ENCODE measurements at places on chromosomes 6 and 20.

- no peaks in the 10 kb centered on the region for H3K36me3 ChIP-seq
- peak overlapping the region; percentile 62 for H3K27ac ChIP-seq
- DNase-seq = no peak
- H3K4me3 ChIP-seq = no peak overlapping the region
- no peaks in the 10 kb centered on the region for H3K27me3 ChIP-seq
These were observed 8.7 kb upstream of the RPS21 start for GRCh38 chr20:62378215-62378614.

DNA sequence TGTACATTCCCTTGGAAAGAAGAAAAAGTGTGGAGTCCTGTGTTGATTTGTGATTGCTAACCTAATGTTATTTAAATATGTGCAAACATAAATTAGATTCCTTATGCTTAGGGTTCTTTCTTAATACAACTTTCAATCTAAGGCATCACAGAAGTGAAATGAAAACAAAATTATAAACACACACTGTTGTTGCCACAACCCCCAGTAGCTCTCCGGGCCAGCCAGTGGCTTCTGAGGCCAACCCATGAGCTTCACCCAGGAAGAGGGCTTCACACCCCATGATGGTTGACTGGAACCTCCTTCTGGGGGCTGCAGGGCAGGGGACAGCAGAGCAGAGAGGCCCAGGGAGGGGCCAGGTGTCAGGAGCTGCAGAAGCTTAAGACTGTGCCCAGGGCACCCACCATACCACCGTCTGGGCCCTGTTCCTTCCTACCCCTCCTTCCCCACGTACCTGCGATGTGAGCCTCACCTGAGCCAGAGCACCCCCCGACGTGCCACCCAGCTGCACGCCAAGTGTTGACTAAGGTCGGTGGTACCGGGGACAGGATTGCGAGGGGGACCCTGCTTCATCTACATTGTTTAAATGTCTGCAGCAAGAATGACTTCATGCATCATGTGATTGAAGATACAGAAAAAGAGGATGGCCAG is 110.5 kb downstream of the FAM120B start:
- H3K36me3 ChIP-seq = no peaks in the 10 kb centered on the region
- no peak overlapping the region for H3K27ac ChIP-seq
- H3K4me1 ChIP-seq = no peaks in the 10 kb centered on the region
- peak; percentile 49 for DNase-seq

DNA sequence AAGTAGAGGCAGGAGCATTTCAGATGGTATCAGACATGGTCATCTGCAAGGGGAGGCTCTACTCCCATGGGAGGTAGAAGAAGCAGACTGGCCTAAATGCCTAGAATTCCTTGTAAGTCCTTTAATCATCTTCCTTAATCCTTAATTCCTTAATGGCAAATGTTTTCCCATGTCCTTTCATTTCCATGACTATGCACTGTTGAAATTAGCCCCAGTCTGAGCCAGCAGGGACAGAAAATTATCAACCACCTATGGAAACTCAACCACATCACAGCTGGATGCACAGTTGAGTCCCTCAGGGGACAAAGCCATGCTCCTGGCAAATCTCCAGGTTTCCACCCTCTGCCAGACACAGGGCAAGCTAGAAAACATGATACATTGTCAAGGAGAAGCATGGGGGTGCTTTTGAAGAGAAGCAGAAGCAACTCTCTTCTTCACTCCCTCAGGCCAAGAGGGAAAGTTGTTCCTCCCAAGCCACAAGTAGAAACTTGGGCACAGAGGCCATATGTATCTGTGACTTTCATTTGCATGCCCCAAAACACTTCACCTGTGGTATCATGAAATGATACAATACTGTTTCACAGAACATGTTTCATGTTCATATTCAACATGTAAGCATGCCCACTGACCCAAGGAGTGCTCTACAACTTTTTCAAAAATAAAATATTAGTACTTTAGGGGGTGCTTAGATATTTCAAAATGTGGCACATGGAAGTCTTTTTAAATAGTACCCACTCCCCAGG is 683.6 kb downstream of the KIF16B start:
- H3K27ac ChIP-seq = no peak overlapping the region
- no peak overlapping the region for H3K4me3 ChIP-seq
- no peak for DNase-seq
- H3K4me1 ChIP-seq = no peaks in the 10 kb centered on the region
- H3K27me3 ChIP-seq = no peaks in the 10 kb centered on the region

GRCh38 chr20:1491860-1492642 is 831 bp upstream of the SIRPB2 start:
- H3K4me1 ChIP-seq = peaks cover 21% of the 10 kb centered on the region
- H3K36me3 ChIP-seq = no peaks in the 10 kb centered on the region
- no peak for DNase-seq
- no peaks in the 10 kb centered on the region for H3K27me3 ChIP-seq
- H3K4me3 ChIP-seq = no peak overlapping the region

DNA sequence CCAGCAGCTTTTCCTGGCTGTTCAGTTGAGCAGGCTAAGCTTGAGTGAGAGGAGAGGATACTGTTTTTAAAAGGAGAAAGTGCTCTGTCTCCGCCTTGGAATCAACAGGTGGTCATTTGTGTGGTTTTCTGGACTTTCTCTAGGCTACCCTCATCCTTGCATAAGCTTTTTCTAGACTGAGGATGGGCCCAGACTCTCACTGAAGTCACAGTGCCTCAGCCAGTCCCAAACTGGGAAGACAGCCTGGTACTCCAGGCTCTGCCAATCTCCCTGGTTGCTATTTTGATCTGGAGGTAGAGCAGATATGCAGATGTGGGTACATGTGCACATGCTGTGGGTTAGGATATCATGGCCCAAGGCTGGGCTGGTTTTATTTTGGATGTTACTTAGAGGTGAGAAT is 7.0 kb downstream of the SCUBE3 start:
- H3K4me1 ChIP-seq = no peaks in the 10 kb centered on the region
- H3K27me3 ChIP-seq = no peaks in the 10 kb centered on the region
- H3K4me3 ChIP-seq = no peak overlapping the region
- DNase-seq = no peak
- H3K36me3 ChIP-seq = no peaks in the 10 kb centered on the region

- no peaks in the 10 kb centered on the region for H3K36me3 ChIP-seq
- H3K27me3 ChIP-seq = no peaks in the 10 kb centered on the region
- peaks cover 9% of the 10 kb centered on the region for H3K4me1 ChIP-seq
- H3K27ac ChIP-seq = peak overlapping the region; percentile 29
- DNase-seq = no peak
- no peak overlapping the region for H3K4me3 ChIP-seq
These were observed 431.6 kb downstream of the GJA1 start for GRCh38 chr6:121867095-121867494.

GRCh38 chr20:62272200-62272599 is 30.6 kb upstream of the ADRM1 start:
- no peaks in the 10 kb centered on the region for H3K36me3 ChIP-seq
- H3K4me3 ChIP-seq = no peak overlapping the region
- DNase-seq = no peak
- no peaks in the 10 kb centered on the region for H3K27me3 ChIP-seq
- no peak overlapping the region for H3K27ac ChIP-seq
- H3K4me1 ChIP-seq = peaks cover 2% of the 10 kb centered on the region

- H3K4me1 ChIP-seq = peaks cover 1% of the 10 kb centered on the region
- no peak overlapping the region for H3K27ac ChIP-seq
- H3K4me3 ChIP-seq = no peak overlapping the region
- H3K27me3 ChIP-seq = no peaks in the 10 kb centered on the region
- peaks cover 6% of the 10 kb centered on the region for H3K36me3 ChIP-seq
- no peak for DNase-seq
These were observed 32.9 kb downstream of the ASXL1 start for GRCh38 chr20:32391003-32391402.

DNA sequence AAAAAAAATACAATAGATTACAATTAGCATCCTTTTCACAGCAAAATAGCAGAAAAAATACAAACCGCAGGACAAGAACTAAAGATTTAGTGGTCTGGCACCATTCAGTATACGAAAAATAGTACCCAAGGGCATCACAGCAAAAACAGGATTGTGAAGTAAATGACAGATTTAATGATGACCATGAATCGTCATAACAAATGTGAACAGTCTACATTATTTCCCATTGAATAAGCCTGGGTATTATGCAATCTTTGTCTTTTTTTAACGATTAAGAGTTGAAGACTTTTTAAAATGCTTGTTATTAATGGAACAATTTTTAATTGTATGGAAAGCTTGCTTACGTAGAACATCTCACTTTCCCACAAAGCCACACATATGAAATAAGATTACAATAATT is 432.8 kb downstream of the PKHD1 start:
- DNase-seq = no peak
- no peaks in the 10 kb centered on the region for H3K36me3 ChIP-seq
- no peaks in the 10 kb centered on the region for H3K27me3 ChIP-seq
- no peak overlapping the region for H3K4me3 ChIP-seq
- no peaks in the 10 kb centered on the region for H3K4me1 ChIP-seq

DNA sequence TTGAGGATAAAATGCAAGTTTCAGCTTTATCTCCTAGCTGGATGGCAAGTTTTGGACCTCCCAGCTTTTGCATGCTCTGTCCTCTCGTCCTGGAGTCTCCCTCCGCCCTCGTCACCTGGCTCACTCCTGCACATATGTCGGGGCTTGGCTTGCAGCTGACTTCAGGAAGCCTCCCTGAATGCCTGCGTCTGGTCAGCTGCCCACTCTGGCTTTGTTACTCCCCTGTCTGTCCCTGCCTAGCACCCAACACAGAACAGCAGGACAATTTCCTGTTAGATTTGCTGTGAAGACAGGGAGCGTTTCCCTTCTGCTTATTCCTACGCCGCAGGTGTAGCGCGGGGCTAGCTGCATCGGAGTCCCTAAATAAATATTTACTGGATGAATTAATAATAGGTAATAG is 5.4 kb downstream of the JPH2 start:
- peaks cover 8% of the 10 kb centered on the region for H3K4me1 ChIP-seq
- no peak for DNase-seq
- H3K27me3 ChIP-seq = no peaks in the 10 kb centered on the region
- no peaks in the 10 kb centered on the region for H3K36me3 ChIP-seq
- H3K27ac ChIP-seq = peak overlapping the region; percentile 31

DNA sequence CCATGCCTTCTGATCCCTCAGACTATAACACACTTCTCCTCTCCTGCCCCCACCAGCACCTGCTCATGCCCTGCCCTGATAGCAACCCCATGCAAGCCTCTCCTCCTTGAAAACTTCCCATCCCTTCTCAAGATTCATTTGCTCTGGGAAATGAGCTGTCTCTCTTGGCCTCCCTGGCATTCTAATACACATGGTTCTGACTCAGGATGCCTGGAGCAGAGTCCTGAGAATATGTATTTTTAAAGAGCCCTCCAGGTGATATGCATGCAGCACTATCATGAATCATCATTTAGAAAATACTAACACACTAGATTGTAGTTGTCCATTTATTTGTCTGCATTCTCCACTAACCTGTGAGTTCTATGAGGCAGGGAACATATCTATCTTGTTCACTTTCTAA is 26.6 kb downstream of the HDGFL1 start:
- H3K27ac ChIP-seq = no peak overlapping the region
- H3K4me3 ChIP-seq = no peak overlapping the region
- DNase-seq = no peak

- H3K27ac ChIP-seq = no peak overlapping the region
- H3K4me1 ChIP-seq = no peaks in the 10 kb centered on the region
- no peak overlapping the region for H3K4me3 ChIP-seq
- no peaks in the 10 kb centered on the region for H3K27me3 ChIP-seq
- H3K36me3 ChIP-seq = no peaks in the 10 kb centered on the region
These were observed 3.8 kb upstream of the SIRPB1 start for GRCh38 chr20:1623501-1624205.

DNA sequence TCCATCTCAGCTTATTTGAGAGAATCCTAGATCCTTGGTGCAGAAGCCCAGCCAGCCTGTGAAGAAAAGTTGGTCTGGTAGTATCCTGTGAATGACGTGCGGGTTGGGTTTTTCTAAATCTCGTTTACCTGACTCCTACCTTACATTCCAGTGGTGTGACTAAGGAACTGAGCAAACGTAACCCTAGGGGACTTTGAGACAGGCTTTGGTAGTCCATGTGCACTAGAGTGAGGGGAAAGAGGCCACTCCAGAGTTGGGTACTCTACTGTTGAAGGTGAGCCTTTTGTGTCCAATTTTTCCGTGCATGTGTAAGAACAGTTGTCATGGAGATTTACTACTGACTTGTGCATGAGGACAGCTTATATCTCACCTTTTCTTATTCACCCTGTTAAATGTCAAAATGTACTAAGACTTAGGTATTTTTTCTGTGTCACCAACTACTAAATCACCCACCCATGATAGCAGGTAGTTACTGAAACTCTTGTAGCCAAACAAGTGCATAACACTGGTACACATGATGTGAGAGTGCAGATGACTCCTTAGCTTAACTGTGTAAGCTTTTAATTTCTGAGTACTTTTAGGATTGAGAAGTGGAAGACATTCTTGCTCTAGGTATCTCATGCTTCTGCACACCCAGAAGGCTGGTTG is 26.3 kb upstream of the PLCG1 start:
- no peaks in the 10 kb centered on the region for H3K27me3 ChIP-seq
- no peak overlapping the region for H3K4me3 ChIP-seq
- H3K27ac ChIP-seq = no peak overlapping the region
- H3K4me1 ChIP-seq = no peaks in the 10 kb centered on the region
- H3K36me3 ChIP-seq = peaks cover 48% of the 10 kb centered on the region

GRCh38 chr6:12160326-12160725 is 129.8 kb upstream of the EDN1 start:
- H3K4me1 ChIP-seq = no peaks in the 10 kb centered on the region
- no peak overlapping the region for H3K4me3 ChIP-seq

DNA sequence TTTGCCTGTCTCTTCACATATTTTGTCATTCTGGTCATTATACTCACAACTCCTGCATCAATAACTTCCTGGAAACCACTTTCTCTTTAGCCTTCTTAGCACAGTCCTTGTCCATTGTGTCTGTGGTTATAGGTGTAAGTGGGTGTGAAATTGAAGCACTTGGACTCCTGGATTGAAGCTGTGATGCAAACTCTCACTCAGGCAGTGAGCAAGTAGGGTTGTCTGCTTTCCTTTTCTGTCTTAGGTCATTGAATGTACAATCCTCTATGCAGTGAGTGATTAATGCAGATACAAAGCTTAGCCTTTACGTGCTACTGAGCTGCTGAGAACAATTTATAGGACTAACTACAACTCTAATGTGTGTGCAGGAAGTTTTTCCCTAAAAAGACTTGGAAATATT is 54.8 kb downstream of the ADGRB3 start:
- no peaks in the 10 kb centered on the region for H3K4me1 ChIP-seq
- H3K36me3 ChIP-seq = no peaks in the 10 kb centered on the region
- H3K27me3 ChIP-seq = no peaks in the 10 kb centered on the region

DNA sequence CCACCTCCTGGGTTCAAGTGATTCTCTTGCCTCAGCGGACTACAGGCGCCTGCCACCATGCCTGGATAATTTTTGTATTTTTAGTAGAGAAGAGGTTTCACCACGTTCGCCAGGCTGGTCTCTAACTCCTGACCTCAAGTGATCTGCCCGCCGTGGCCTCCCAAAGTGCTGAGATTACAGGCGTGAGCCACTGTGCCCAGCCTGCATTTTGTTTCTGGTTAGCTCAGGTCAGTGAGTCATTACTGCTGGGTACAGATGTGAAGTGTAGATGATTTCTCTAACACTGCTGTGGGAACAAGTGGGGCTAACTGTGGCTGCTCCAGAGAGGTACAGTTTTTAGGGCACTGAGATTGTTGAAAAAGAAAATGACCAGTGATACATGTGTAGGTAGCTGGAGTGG is 188.6 kb downstream of the PRL start:
- no peak for DNase-seq
- H3K27me3 ChIP-seq = no peaks in the 10 kb centered on the region
- H3K4me1 ChIP-seq = no peaks in the 10 kb centered on the region
- no peak overlapping the region for H3K4me3 ChIP-seq
- H3K27ac ChIP-seq = no peak overlapping the region

- H3K4me3 ChIP-seq = no peak overlapping the region
- H3K27me3 ChIP-seq = no peaks in the 10 kb centered on the region
- no peak overlapping the region for H3K27ac ChIP-seq
- DNase-seq = no peak
- H3K36me3 ChIP-seq = no peaks in the 10 kb centered on the region
These were observed 95.4 kb upstream of the FOXQ1 start for GRCh38 chr6:1216488-1216974.
